Left forelimb (tissue), 1 donor: ENCODE measurements at places on chromosomes 6 and 20.

GRCh38 chr20:47727909-47728361 is 57.3 kb downstream of the SULF2 start:
- DNase-seq, result no peak

DNA sequence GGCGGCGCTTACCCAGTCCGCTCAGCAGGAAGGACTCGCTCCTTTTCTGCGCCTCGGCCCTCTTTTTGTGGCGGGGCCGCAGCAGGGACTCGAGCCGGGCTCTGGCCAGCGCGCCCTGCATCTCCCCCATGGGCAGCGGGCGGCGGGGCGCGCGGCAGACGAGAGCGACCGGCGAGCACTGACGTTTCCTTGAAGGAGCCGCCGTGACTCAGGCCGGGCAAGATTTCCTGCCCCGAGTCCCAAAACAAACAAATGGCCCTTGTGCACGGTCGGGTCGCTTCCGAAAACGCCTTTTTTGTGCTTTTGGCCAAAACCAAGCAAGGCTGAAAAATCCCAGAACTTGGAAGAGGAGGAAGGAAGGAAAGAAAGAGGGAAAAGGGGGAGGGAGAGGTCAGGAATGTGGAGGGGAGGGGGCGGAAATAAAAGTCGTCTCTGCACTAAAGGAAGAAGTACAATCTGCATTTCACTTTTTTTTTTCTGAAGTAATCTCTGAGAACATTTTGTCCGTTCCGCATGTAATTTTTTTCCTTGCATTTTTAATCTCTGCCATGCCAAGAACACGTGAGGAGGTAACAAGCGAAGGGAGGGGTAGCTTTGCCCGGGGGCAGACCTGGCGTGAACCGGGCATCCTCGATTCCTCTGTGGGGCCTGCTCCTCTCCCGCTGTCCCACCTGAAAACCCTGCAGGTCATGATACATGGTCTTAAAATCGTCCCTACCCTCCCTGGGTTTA is 123.3 kb upstream of the SLC2A12 start:
- DNase-seq, result peak; percentile 82

DNA sequence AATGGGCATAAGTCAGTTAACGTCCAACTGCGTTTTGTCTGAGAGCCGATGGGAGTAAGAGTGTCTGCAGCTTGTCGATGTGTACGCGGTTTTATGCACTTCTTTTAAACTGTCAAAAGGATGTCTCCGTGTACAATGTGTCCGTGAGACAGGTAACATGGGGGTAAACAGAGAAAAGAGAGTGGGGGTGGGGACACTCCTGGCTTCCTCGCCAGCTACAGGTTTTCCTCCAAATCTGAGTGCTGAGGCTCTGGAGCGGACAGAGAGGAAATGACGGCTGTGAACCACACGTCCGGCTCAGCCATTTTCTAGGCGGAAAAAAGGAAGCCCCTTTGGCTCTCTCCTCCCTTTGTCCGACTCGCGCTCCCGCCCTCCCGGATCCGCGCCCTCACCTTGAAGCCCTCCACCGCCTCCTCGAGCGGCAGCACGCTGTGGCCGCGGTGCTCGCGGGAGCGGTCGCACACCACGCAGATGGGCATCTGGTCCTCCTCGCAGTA is 916 bp downstream of the TRIM27 start:
- peak; percentile 73 for DNase-seq

- no peak for DNase-seq
These were observed at the start of gene C6orf15 for GRCh38 chr6:31112478-31112877. C6orf15 (minus strand) TSS chr6:31112575; CDS start chr6:31112555, 20 bp downstream.

DNA sequence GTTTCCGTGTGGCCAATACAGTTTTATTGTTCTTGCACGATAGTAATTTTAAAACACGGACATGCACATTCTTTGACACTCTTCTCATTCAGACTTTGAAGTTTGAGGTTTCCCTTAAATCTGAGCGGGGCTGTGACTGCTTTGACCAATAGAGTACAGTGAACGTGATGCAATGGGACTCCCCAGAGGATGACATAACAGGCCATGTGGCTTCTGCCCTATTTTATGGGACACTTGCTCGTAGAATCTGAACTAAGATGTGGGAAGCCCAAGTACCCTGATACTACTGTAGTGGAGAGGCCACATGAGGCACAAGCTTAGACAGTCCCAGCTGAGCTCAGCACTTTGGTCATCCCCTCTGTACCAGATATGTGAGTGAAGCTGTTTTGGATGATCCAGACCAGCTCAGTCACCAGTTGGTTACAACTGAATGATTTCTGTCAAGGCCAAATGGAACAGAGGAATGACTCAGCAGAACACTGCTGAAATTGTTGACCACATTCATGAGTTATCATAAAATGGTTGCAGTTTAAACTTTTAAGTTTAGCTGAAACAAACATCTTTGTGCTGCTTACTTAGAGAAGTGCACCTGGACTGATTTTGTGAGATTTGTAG is 279.4 kb downstream of the RFPL4B start:
- no peak for DNase-seq

- DNase-seq, result no peak
These were observed 63.5 kb downstream of the HMGN3 start for GRCh38 chr6:79170959-79171358.

DNA sequence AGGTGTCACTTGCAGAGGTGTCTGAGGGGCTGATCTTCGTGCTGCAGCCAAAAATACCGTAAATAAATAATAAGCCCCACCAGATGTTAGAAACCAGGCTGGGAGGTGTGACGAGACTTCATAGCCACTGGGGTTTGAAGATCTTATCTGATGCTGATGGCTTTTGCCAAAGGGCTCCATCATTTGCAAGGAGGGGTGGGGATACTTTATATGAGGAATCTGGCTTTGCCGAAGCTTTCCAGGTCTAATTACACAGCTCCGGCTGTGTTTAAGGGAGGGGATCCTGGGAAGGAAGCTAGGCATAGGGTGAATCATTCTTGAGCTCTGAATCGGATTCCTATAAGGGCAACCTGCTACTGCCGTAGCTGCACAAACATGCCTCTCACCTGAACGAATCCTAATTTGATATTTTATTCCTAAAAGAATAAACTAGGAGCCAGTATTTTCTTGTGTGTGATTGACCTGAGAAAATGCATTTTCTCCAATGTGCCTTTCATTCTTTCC is 249.6 kb downstream of the SOD2 start:
- DNase-seq, result no peak

GRCh38 chr20:50278377-50278683 is 87.7 kb downstream of the CEBPB start:
- DNase-seq, result no peak

DNA sequence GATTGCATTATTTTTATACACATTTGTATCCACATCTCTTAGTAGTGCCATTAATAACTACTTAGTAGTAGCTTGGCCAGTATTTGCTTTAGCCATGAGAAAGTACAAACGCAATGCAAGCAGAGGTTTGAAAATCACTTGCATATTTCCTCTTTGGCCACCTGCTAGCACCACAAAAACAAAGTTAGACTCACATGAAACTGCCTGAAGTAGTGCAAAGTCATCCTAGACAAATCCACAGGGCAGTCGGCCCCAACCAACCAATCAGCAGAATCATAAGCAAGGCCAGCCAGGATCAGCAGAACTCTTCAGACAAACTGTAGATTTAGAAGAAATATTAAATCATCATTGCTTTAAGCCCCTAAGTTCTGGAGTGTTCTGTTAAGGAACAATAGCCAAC is 135.2 kb upstream of the VGLL2 start:
- no peak for DNase-seq

DNA sequence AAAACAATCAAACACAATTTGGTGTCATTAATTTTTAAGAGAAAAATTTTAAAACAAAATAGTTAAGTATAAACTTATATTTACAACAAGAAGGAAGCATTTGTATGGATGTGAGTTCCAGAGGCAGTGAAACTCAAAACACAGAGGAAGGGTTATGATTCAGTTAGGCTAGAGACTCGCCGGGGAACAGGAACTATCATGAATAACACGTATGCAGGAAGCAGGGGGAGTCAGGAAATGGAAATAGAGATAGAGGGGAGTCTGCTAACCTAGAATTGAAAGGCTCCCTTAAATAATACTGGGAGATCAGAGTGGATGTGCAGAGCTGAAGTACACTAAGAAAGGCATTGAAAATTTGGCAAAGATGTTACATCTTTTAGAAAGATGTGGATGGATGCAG is 14.2 kb upstream of the HLA-DRB1 start:
- no peak for DNase-seq

- no peak for DNase-seq
These were observed 52.9 kb downstream of the EPHA7 start for GRCh38 chr6:93366506-93366905.

GRCh38 chr6:169894377-169894960 is 143.0 kb downstream of the ERMARD start:
- DNase-seq, result peak; percentile 47

- DNase-seq, result peak; percentile 34
These were observed 12.3 kb upstream of the CST7 start for GRCh38 chr20:24936526-24937407.

GRCh38 chr6:141539617-141540016 is 593.1 kb upstream of the GJE1 start:
- no peak for DNase-seq

DNA sequence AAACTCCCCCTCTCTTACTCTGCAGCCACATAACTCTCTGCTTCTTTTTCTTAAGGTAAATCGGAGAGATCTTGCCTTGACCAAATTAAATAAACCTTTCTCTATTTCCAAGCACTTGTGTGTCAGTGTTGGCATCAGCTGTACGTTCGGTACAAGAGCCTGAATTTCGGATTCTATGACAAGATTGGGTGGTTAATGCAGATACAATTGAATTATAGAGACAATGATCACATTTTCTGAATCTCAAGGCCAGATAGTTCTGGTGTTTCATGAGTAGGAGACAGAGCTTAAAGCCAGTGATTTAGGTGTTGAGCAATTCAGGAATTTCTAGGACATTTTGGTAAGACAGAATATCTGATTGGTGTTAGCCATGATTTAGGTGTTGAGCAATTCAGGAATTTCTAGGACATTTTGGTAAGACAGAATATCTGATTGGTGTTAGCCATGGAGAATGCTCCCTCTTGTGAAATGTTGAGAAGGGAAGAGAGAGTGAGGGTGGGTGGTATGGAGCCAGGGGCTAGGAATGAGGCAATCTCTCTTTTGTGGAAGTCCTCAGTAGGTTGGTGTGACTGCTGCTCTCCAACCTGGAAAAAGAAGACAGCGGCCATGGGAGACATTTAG is 5.1 kb downstream of the SPINT3 start:
- DNase-seq, result no peak

DNA sequence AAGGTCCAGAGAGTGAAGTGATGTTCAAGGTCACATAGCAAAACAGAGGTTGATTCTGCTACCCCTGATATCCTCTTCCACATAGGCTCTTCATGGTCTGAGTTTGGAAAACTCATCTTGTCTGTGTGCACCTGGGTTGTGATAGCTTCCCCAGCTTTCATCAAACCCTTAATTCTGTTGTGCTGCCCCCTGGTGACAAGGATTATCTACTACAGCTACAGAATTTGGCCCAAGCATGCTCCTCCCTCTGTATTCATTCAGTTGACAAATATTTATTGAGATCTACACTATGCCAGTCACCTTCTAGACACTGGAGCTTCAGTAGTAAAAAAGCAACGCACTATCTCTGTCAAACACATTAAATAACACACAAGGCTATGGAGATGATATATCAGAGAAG is 50.4 kb downstream of the SMPDL3A start:
- no peak for DNase-seq

DNA sequence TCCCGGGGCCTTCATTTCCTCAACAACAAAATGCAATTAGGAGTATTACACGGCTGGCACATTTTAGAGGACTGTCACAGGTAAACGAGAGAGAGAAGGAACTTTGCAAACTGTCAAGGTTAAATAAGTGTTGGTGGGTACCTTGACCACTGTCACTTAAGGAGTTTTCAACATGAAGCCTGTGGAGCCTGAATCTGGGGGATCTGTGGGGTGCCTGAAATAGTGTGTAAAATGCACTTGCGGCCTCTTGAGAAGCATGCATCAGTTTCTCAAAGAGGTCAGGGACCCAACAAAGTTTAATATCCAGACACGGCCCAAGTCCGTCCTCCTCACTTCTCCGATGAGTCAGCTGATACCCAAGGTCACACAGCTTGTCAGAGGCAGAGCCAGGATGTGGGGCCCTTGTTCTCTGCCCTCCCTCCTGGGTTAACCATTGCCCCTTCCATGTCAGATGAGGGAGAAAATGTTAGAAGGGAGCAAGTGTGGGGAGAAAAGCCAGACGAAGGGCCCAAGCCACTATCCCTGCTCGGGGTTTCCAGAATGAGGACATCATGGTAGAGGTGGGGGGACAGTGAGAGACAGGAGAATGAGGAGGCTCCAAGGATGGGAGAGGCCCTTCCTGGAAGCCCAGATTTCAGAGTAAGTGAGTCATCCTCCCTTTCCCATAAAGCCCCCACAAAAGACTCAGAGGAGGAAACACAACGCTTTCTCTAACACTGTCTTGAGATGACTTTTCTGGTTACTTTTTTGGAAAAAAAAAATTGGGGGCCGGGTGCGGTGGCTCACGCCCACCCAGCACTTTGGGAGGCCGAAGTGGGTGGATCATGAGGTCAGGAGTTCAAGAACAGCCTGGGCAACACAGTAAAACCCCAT is 42.2 kb downstream of the C6orf132 start:
- DNase-seq, result no peak

DNA sequence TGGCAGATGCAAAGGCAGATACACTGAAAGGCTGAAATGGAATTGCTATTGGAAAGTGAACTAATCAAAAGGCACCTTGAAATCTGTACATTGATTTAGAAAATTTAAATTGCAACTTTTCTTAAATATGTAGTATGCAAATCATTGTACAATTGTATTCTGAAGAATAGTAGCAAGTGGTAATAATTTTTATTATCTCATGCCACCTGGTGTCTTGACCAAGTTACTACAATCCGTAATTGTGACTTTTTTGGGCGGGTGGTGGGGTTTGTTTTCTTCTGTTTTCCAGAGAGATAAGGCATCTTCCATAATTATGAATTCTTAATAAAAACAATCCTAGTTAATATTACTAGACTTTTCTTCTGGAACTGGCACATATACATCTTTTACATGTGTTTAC is 12.5 kb upstream of the BCKDHB start:
- DNase-seq, result no peak

DNA sequence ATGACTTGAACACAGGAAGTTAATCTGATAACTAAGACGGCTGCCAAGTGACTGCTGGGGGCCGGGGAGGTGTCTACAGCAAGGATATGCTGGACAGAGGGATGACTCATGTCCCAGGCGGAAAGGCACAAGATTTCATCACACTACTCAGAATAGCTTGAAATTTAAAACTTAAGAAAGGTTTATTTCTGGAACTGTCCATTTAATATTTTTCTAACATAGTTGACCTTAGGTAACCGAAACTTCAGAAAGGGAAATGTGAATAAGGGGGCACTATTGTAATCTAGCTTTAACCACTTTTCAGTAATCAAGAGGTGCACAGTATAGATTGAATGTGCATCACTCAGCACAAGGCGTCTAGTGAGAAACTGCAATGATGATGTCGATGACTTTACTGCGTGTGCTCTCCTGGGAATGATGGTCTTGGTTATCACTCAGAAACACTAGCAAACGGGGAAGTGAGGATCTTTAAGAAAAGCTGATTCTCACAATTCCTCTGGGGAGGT is 171.5 kb downstream of the QKI start:
- no peak for DNase-seq

GRCh38 chr20:22507240-22507961 is 77.0 kb downstream of the FOXA2 start:
- no peak for DNase-seq

- DNase-seq, result no peak
These were observed 74.1 kb downstream of the SULF2 start for GRCh38 chr20:47711046-47711752.
